Stimulated activated CD8-positive, alpha-beta memory T cell treated with anti-CD3 and anti-CD28 coated beads, Interleukin-4, amount 100 ng/mL, for 24 hours (primary cell): ENCODE measurements at places on chromosomes 12 and 14.
A peak's percentile ranks its signal among the peaks of the same experiment; 100 is the strongest.

- no peak for DNase-seq
These were observed 9.9 kb downstream of the MAP3K12 start for GRCh38 chr12:53489242-53489864.

DNA sequence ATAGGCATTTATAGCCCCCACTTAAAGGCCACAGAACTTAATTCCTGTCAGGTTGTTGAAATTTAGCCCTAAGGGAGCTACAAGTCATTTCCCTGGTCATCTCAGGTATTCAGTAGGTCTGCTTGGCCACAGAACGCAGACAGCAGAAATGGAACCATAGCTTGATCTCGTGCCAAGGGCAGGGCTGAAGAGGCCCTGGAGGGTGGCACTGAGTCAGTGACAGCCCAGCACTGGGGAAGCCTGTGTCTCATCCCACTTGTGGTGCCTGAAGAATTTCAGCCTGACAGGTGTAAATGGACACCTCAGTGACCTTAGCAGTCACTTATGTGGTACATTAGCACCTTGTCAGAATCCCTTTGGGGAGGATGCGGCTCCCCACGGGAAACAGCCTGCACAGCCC lies 6.6 kb downstream of the PRKAB1 start:
- DNase-seq = no peak

GRCh38 chr12:132542661-132543060 lies 52.7 kb downstream of the FBRSL1 start:
- DNase-seq = no peak

DNA sequence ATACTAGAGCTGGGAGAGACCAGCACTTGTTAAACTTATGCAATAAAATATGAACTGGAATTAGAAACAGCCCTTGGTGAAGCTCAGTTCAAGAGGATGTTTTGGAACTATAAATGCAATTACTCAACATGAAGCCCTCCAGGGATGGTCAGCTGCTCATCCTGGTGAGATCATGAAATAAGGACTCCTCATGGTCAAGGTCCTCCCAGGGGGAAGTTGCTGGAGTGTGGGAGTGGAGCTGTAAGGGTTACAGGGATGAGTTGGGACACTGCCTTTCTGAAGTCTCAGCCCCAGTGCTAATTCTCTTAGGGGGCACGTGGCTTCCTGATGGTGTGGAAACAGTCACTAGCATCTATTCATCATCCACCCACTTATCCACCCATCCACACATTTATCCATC lies 301.7 kb upstream of the SFSWAP start:
- no peak for DNase-seq

DNA sequence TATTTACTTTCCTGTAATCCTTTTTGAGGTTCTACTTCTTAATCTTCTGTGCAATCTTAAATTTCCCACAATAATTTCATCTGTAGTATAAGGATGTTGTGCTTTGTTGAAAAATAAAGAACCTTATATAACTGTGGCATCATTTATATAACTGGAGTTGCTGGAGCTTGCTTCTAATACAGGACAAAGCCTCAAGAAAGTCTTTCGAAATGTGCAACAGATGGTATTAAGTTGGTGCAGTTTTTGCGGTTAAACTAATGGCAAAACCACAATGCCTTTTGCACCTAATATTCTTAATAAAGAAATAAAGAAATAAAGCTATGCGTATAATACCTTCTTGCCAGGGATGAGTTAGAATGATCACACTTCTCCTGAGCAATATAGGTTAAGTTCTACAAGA lies 180.0 kb downstream of the KITLG start:
- no peak for DNase-seq

- no peak for DNase-seq
These were observed 15.3 kb downstream of the NYNRIN start for GRCh38 chr14:24414077-24414476.

DNA sequence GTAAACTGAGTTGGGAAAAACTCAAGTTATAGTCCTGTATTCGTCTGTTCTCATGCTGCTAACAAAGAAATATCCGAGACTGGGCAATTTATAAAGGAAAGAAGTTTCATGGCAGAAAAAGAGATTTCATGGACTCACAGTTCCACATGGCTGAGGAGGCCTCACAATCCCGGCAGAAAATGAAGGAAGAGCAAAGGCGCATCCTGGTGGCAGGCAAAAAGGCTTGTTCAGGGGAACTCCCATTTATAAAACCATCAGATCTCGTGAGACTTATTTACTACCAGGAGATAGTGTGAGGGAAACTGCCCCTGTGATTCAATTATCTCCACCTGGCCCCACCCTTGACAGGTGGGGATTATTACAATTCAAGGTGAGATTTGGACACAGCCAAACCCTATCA lies 292.6 kb upstream of the SYT1 start:
- no peak for DNase-seq

- no peak for DNase-seq
These were observed 156.5 kb downstream of the PRKCH start for GRCh38 chr14:61477712-61478462.

DNA sequence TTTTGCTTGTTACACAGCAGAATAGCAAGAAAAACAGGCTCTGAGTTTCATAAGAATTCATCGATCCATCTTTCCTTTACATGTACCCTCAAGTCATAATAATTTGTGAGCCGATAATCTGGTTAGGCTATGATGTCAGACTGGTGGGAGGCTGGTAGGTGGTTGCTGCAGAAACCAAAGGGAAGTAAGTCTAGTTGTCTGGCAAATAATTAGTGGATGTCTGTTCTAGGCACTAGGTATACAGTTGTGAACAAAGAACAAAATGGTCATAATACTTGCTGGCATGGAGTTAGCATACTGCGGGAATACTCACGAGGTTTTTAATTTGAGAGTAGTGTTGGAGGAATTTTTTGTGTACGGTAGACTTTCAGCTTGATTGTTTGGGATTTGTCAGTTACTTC lies 8.8 kb downstream of the SUSD6 start:
- no peak for DNase-seq

DNA sequence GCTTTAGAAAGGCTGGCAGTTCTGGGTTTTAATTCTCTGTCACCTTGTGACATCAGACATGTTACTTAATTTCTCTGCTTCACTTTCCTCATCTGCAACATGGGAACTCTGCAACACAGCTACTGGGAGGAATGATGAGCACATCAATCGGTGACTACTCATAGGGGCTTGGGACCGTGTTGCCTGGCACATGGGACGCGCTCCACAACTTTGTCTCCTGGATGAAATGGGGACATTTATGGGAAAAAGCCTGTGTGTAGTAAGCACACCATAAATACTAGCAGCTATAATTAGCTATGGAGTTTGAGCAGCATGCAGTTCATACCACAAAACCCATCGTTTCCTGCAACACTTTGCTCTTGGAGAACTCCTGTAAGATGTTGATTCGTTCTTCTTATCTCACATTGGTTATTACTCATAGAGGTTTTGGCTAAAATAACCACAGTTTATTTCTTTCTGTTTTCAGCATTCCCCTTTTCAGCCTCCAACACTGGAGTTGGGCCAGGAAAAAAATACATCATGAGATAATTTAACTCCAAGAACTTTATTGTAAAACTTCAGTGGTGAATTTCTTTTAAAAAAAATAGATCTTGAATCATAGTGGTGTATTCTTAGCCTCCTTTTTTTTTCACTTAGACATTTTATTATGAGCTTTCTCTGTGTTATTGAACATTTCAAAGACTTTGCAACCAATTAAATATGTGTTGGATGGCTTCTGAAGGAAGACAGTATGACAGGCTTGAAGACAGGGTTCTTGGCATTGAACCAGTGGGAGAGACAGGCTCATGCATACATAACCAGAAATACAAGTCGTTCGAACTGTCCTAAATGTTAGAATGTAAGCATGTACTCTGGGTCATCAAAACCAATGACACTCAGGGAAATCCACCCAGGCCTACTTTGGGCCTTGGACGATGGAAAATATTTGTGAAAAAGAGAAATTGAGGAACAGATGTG lies 72.7 kb downstream of the RIN3 start:
- DNase-seq = no peak

DNA sequence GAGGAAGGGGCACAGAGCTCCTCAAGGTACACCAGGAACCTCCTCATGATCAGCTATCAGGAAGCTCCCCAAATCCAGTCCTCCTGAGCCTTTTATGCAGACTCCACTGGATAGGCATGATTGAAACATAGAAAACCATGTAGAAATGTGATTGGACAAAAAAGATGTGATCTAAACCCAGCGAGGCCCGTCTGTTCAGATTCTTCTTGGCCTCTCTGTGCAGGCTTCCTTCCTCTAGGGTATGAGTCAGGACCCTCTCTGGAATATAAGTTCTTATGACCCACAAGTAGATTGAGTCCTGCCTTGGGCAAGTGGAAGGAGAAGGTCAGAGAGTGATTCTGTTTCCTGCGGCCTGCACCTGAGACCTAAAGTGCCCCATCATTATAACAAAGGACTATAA lies 166.3 kb downstream of the PHLDA1 start:
- DNase-seq = no peak

GRCh38 chr14:91883753-91884152 lies 16.4 kb upstream of the TC2N start:
- DNase-seq = no peak

- DNase-seq = no peak
These were observed 106.1 kb upstream of the PLXNC1 start for GRCh38 chr12:94042321-94042720.

DNA sequence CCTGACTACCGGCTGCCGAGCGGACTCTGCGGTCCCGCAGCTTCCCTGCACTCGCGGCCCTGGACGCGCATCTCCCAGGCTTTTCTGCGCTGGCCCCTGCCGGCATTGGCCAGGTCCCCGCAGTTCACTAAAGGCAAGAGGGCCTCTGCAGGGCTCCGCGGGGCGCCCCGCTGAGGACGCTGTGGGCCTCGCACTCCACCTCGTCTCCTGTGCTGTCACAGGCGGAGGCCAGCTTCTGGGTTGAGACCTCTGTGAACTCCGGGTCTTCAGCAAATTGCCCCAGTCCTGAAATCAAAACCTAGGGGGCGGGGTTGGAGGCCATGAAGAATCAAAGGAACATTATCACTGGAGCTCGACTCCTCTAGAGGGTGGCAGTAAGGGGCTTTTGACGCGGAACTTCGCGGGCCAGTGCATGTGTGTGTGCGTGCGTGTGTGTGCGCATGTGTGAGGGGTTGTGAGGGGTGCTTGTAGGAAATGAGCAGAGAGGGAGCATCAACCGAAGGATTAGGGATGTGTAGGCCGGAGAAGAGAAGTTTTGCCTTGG lies 68.5 kb upstream of the CAPRIN2 start:
- DNase-seq = peak; percentile 31

DNA sequence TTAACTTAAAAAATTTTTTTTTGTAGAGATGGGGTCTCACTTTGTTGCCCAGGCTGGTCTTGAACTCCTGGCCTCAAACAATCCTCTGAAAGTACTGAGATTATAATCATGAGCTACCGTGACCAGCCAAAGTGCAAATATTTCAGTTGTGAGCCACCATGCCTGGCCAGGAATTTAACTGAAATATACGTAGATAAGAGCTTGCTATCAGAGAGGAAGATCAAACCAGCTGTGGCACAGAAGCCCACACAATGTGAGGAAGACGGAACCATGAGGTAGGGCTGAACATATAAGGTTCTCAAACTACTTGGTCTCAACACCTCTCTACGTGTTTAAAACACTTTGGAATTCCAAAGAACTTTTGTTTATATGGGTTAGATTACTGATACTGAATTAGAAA lies 29.1 kb downstream of the ATG14 start:
- DNase-seq = no peak

GRCh38 chr12:50268482-50268881 lies 14.8 kb downstream of the LIMA1 start:
- DNase-seq = no peak

- DNase-seq = no peak
These were observed 172.0 kb downstream of the TRHDE start for GRCh38 chr12:72444125-72444524.

- DNase-seq = no peak
These were observed 116.7 kb upstream of the MYL2 start for GRCh38 chr12:111037047-111037446.

- DNase-seq = no peak
These were observed 761.6 kb downstream of the BCL11B start for GRCh38 chr14:98510392-98510791.

GRCh38 chr12:89690925-89691324 lies 17.7 kb downstream of the ATP2B1 start:
- no peak for DNase-seq

- DNase-seq = no peak
These were observed 441 bp downstream of the RAB5B start for GRCh38 chr12:55974308-55974730.

- no peak for DNase-seq
These were observed 23.4 kb upstream of the GLIPR1 start for GRCh38 chr12:75457191-75457590.

GRCh38 chr14:80087411-80087810 lies 123.9 kb downstream of the DIO2 start:
- DNase-seq = no peak

- DNase-seq = no peak
These were observed 38.7 kb downstream of the LEMD3 start for GRCh38 chr12:65208125-65208524.

GRCh38 chr14:60565211-60565610 lies 56.3 kb downstream of the SIX6 start:
- no peak for DNase-seq

- no peak for DNase-seq
These were observed 32.7 kb downstream of the TMEM19 start for GRCh38 chr12:71718611-71719010.

DNA sequence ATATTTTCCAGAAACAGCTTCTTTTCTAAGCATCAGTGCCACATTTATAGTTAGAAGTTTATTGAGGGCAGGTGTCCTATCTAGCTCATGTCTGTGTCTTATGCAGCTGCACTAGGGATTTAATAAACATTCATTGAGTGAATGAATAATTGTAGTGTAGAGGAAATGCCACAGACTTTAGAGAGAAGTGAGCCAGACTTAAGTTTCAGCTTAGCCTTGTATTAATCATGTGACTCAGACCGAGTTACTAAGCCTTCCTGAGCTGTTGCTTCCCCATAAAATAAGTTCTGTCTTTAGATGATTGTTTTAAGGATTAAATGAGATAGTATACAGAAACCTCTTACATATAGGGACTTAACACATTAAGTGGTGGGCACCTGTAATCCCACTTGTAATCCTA lies 236.1 kb upstream of the DDHD1 start:
- DNase-seq = no peak

- no peak for DNase-seq
These were observed 26.5 kb upstream of the RCOR1 start for GRCh38 chr14:102565959-102566358.

GRCh38 chr14:103886304-103887169 lies 39.2 kb upstream of the PPP1R13B start:
- DNase-seq = no peak

DNA sequence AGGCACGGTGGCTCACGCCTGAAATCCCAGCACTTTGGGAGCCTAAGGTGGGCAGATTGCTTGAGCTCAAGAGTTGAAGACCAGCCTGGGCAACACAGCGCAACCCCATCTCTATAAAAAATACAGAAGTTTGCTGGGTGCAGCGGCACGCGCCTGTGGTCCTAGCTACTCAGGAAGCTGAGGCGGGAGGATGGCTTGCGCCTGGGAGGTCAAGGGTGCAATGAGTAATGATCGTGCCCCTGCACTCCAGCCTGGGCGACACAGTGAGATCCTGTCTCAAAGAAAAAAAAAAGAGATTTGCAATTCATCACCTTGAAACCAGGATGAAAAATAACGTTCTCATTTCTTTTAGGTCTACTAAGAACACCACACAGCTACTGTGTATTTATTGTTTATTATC lies 4.0 kb downstream of the STX2 start:
- no peak for DNase-seq
